Activated naive CD4-positive, alpha-beta T cell (primary cell): ENCODE measurements at places on chromosomes 5 and 9.

GRCh38 chr5:174259696-174260420 is 214.4 kb downstream of the NSG2 start:
- no peak for DNase-seq

DNA sequence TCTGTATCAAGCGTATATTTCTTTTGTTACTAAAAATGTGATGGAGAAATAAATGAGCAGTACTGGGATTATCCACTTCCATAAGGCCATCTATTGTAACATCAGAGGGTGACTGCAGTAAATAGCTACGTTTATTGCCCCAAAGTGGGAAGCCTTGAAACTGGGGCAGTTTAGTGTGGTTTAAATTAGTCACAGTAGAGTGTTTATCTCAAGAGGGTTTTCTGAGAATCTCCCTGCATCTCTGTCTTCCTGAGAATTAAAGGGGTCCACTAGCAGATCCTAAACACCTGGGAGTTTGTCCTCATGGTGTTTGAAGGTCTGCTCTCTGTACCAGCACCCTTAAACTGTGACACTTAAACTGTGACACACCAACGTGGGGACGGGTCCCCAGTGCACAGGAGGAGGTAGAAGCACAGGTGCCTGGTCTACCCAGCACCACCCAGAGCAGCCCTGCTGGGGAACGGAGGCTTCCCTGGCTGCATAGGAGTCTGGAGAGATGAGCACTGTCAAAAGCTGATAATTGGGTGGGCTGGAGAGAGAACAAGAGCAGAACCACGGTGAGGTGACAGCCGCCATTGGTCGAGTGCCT is 25.2 kb downstream of the PRRC2B start:
- DNase-seq: no peak

- DNase-seq: no peak
Observed at GRCh38 chr5:181173420-181174342, 26.3 kb downstream of the OR2V2 start.

- DNase-seq: no peak
Observed at GRCh38 chr5:105740242-105740641, 1930.5 kb downstream of the EFNA5 start.

DNA sequence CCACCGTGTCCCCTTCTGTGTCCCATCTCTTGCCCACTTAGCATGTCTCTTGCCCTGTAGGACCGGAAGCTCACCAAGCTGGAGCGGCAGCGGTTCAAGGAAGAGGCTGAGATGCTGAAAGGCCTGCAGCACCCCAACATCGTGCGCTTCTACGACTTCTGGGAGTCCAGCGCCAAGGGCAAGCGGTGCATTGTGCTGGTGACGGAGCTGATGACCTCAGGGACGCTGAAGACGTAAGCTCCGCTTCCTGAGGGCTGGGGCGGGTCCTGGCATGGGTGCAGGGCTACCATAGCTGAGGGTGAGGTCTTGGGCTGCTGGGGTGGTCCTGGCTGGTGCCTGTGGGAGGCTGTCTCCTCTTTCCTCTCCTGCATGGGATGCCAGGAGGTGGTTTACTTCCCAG is 45.7 kb downstream of the WNK2 start:
- DNase-seq: no peak

DNA sequence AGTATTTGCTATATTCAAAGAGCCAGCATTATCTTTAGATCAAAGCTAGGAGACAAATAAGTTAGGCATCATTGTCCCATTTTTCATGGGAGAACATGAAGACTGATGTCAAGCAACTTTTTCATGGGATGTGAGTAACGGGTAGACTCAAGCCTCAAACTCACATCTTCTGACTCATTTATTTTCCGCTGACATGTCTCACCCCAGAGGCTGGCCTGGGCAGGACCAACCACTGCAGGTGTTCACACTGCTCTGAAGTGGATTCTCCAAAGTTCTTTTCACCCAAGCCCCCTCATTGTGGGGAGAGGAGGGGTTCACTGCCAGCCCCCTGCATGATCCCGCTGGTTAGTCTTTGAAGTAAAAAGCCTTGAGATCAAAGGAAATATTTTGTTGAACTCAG is 34.9 kb upstream of the BASP1 start:
- no peak for DNase-seq

DNA sequence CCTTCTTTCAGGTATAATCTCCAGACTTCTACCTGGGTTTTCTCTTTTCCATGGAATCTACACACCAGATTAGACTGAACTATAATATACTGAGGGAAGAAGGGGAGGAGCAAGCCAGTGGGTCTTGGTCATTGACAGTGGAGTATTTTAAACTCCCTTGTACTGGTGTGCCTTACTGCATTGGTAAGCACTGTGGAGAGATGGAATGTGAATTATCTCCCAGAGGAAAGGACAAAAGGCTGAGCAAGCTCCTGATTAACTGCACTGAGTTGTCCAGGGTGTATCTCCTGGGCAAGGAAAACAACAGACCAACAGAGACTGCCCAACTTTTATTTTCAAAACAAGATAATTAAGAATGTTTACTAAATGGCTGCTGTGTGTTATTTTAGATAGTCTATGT is 29.8 kb upstream of the SLCO6A1 start:
- DNase-seq: no peak

DNA sequence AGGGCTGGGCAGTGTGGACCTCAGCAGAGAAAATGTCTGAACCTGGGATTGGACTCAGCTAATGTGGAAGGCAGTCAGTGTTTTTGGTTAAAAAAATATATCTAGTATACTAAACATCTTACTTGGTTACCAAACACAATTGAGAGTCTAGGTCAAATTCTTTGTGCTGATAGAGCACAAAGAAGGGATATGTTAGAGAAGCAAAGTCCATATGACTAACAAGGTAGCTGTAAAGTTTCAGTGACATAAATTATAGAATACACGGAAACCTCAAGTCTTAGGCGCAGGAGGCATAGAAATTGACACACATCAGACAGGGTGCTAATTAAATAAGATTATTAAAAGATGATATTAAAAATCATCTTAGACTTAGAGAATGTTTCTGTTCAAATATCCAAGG is 718.3 kb downstream of the TLR4 start:
- DNase-seq: no peak

DNA sequence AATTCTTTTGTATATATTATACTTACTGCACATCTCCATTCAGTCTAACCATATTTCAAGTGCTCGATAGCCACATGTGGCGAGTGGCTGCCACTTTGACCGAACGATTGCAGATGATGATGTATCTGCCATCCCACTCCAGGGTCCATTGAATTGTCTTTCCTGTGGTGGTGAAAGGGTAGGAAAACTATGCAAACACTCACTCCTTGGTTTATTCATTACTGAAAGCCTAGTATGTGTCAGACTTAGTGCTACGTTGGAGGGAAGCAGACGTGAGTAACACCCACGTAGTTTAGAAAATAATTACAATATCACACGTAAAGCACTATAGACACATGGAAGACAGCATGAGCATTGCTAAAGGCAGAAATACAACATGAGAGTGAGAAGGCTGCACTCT is 353.7 kb downstream of the CSNK1G3 start:
- no peak for DNase-seq

DNA sequence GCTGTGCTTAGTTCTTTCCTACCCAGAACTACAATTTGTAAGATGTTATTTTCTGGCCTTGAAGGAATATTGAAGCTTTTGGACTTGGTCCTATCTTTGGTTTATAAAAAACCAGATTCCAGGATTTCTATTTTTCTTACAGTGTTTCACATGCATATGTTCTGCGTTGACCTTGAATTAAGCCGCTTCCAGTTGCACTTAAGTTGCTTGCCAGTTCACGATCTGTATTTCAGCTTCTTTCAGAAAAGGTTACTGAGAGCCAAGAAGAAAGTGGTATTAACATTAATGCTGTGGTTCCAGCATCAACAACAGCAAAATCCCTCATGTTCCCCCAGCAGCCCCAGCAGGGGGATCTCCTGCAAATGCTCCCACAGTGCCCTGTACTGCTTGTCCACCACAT is 156.4 kb upstream of the ADAMTS16 start:
- no peak for DNase-seq

GRCh38 chr5:96976-97660 is 5.2 kb downstream of the PLEKHG4B start:
- DNase-seq: no peak

DNA sequence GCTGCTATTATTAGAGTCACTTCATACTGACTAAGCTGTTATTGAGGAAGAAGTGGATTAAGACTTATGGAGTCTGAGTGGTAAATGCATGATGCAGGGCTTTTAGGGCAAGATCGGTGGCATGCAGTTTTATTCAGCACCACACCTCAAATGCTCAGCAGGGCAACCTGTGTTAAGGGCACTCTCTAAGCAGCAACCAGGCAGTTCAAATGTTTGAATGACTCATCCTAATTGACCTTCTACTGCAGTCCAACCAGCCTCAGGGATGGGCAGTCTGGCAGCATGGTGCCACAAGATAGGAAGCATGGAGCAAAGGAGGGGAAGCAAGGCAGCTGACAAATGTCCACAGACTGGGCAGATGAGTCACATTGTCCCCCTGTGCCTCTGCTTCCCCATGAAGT is 80.2 kb upstream of the MIER3 start:
- DNase-seq: no peak

GRCh38 chr5:25540628-25541027 is 895.9 kb upstream of the CDH10 start:
- DNase-seq: no peak

GRCh38 chr5:113151641-113152379 is 175.2 kb downstream of the DCP2 start:
- no peak for DNase-seq

DNA sequence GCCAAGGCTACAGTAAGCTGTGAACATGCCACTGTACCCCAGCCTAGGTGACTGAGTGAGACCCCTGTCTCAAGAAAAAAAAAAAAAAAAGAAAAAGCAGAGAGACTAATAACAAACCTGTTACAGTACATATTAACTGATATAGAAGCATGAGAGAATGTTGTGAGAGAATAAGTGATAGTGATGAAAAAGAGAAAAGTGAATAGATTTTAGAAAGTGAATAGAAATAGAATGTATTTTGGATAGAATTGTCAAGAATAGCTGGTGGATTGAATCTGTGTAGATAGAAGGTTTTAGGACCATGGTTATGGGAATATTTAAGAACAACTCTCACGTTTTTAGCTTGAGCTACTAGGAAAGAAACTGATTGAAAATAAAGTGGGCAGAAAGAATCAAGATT is 135.8 kb downstream of the WDR70 start:
- no peak for DNase-seq

DNA sequence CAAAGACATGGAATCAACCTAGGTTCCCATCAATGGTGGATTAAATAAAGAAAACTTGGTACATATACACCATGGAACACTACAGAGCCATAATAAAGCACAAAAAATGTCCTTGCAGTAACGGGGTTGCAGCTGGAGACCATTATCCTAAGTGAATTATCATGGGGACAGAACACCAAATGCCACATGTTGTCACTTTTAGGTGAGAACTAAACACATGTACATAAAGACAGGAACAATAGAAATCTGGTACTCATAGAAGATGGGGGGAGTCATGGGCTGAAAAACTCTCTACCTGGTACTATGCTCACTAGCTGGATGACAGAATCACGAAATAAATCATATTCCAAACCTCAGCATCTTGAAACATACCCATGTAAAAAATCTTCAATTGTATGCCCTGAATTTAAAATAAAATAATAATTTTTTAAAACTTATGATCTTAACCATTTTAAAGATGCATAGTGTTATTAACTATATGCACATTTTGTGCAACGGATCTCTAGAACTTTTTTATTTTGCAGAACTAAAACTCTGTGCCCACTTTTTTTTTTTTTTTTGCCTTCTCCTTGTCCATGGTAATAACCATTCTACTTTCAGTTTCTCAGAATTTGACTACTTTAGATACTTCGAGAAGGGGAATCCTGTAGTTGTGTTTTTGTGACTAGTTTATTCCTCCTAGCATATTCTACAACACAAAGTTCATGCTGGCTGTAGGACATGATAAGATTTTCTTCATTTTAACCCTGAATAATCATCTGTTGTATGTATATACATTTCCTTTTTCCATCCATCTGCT is 1081.6 kb upstream of the ACO1 start:
- DNase-seq: no peak

GRCh38 chr5:173664154-173664526 is 47.7 kb upstream of the BOD1 start:
- no peak for DNase-seq

GRCh38 chr5:142974409-142974808 is 204.2 kb downstream of the ARHGAP26 start:
- no peak for DNase-seq

GRCh38 chr9:91843623-91844148 is 106.3 kb downstream of the ROR2 start:
- DNase-seq: no peak

GRCh38 chr5:22372826-22373660 is 480.1 kb downstream of the CDH12 start:
- no peak for DNase-seq

- DNase-seq: no peak
Observed at GRCh38 chr5:97042996-97043395, 99.4 kb downstream of the LIX1 start.

DNA sequence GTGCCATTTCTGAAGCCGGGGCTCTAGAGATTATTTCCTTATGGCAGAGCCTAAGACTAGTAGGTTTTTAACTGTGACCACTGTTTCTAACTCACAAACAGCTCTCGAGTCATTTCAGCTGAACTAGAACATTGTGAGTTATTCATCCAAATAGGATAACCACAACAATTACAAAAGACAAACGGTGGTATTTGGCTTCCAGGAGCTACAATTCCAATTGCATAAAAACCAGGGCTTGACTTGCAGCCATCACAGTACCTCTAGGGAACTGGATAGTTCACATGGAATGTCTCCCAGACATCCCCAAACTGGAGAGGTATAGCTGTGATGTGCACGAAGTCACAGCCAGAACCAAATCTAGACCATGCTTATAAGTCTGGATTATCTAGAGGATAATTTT is 224.8 kb downstream of the FAM114A2 start:
- DNase-seq: no peak

- no peak for DNase-seq
Observed at GRCh38 chr5:179431221-179431824, 86.1 kb upstream of the ADAMTS2 start.

DNA sequence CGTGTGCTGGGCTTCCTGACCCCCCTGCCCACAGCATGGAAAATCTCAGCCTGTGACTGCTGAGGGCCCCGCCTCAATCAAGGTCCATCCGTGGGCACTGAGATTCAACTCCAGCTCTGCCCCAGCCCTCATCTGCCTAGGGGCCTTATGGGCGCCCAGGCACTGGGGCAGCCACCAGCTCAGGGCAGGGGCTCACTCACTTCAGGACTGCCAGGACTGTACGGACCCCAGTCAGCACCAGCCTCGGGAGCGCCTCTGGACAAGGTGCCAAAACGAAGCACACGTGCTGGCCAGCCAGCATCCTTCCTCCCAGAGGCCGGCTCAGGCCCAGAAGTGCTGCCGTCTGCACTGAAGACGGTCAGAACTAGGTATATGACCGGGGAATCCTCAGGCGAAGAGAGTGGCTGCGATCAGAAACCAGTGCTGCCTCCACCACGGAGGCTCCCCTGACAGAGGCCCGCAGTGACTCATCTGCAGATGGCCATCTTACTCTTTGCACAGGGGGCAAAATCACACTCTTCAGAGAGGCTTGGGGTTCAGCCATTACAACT is 19.6 kb downstream of the CLPTM1L start:
- no peak for DNase-seq
